Activated CD4-positive, alpha-beta memory T cell treated with anti-CD3 and anti-CD28 coated beads for 36 hours (primary cell): ENCODE measurements at places on chromosomes 2 and 18. TPM values are rescaled to one million over a fixed set of nuclear protein-coding genes. Genes with fewer than 3 reads are reported as not detected.

GRCh38 chr2:23363268-23363667, 21.7 kb upstream of the KLHL29 start:
- DNase-seq: no peak

- DNase-seq: no peak
These were observed at the start of gene RAPGEF4 for GRCh38 chr2:172735582-172736423. Gene RAPGEF4, plus strand, starts transcription at chr2:172735845. Its CDS starts 139 bp downstream, at chr2:172735984.

DNA sequence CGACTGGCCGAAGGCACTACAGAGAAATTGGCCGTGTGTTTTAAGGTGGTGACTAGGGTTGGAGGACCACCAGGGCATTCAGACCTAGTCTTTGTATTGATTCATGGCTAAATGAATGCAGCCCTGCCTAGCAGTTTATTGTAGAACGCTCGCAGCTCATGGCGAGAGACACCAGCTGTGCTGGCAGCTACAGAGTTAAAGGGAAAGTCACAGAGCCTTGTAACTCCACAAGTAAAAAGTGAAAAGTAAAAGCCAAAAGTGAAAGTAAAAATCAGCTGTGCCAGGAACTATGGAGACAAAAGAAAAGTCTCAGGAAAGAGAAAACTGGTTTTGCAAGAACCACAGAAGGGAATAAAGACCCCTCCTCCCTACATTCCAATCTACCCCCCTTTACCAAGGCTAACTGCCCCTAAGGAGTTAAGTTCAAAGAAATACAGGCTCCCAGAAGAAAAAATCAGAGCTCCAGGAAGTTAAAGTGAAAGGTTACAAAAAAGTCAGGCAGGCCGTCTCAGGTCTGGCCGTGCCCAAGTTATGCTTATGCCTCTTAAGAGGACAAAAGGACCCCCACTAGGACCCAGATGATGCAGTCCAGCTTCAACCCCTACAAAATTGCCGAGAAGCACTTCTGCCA, 46.4 kb upstream of the SELENOI start:
- peak; percentile 33 for DNase-seq

GRCh38 chr18:52334896-52335295, 5.1 kb upstream of the DCC start:
- DNase-seq: no peak

- no peak for DNase-seq
These were observed 197.7 kb downstream of the NAPG start for GRCh38 chr18:10723496-10723895.

- DNase-seq: no peak
These were observed 41.3 kb upstream of the PTMA start for GRCh38 chr2:231667096-231667427.

DNA sequence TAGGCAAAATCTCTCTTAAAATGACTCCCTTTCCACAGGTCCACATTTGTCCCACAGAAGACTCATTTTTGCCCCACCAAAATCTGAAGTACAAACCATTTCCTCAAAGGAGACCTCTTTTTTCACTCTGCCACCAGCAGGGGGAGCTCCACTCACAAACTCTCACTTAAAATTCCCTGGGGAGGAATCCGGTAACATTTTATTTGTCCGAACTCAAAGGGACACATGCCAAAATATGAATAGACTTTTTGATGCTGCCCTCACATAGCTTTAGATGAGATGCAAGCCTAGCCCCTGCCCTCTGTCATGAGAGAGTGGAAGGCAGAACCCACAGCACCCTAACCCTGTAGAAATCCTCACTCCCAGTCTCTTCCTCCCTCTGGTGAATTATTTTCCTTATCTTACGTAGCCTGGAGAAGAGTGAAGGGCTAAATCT, 57.1 kb downstream of the RMDN2 start:
- DNase-seq: peak; percentile 68

DNA sequence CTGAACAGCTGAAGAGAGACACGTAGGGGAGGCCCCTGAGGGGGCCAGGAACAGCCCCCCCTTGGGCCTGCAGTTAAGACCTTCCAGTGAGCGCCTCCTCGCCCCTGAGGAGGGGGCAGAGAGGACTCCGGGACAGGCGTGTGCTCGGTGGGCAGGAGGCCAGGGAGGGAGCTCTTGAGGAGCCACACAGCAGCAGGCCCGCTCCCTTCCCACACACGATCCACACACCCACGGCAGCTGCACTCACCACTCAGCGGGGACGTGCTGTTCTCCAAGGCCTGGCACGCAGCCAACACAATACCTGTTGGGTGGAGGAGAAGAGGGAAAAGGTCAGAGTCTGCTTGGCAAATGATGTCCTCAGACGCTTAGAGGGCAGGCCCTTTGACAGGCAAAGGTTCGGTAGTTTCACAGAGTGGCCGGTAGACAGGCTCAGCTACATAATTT, 39.0 kb downstream of the TGFA start:
- DNase-seq: no peak

DNA sequence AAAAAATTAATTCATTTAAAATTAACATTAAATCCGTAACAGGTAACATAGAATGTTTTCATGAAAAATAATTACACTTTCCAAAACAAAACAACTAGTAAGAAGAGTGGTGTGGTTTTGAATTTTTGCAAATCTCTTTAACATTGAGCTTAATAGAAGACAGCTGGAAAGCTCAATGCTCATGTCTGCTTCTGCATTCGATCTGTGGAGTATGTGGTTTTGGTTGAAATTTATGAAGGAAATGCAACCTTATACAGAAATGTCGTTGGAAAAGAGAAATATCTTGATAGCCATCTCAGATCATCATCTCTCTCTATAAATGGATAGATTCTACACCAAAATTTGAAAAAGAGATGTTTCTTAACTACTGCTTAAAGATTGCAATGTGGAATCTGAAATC, 17.3 kb upstream of the FHL2 start:
- DNase-seq: no peak

DNA sequence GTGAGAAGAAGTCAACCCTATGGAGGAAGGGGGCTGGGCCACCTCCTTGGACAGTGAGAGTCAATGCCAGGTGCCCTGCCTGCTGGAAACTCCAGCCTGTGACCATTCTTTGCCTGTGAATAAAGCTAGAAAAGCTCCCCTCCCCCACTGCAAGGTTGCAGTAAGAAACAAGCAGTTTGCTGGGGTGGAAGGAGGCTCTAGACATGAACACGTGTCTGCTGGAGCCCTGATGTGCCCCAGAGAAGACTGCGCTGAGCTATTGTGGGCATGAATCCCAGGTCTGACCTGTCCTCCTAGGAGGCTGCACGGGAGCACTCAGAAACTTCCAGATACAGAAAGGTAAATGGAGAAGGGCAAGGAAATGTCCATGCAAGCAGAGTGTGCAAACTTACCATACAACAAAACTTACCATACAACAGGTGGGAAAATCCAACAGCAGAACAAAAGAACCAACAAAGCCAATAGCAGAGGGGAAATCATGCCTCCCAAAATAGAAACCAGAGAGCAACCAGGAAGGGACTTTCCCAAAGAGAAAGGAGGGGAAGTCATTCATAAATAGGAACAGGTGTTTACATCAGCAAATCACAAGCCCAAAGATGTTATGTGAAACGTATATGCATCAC, 278.7 kb downstream of the BCL2 start:
- DNase-seq: peak; percentile 20

DNA sequence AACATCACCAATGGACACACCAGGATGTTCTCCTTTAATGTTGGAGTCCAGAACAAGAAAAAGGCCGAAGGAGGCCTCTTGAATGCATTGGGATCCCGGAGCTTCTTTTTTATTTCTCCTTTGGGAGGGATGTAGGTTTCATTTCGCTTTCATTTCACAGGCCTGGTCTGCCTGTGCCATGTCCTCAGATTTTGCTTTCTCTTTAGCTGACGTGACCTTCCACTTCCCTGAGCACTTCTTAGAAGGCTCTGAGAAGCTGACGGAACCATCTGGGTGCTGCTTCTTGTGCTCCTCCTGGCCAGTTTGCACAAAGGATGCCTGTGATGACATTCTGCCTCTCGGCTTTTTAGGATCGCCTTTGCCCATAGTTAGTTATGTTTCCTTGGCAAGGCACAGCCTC, 15.1 kb upstream of the MBOAT2 start:
- no peak for DNase-seq

DNA sequence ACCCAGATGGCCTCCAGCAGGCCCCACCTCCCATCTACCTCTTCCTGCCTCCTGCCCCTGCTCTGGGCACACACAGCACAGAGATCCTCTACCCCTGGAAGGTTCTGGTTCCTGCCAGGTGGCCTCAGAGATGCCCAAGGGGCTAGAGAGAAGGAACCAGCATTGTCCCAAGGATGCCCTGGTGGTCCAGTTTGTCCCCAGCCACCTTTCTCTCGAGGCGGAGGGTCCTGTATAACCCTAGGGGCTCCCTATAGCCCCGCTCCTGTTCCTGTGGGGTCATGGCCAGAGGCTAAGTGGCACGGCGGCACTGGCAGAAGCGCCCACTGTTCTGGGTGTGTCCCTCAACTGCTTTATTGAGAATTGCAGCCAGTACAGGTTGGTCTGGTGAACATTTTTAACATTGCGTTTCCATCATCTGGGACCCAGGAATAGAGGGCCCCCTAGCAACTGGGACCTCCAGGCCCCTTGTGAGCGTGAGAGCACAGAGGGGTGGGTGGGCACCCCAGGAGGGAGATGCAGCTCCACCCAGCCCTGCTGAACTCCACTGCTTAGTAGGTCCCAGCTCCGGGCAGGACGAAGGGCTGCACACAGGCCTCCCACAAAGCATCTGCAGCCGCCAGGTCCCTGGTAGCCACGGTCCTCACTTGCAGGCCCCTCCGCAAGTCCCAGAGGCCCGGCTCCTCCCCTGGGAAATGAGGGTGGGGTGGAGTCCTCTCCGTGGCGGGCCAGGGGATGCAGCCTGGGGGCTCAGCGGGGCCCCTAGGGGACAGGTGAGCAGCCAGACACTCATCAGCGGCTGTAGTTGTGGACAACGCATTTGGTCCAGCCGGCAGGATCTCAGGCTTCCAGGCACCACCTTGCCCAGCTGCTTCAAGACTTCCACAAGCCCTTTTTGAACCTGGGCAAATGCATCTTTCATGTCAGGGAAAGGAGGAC, 33.1 kb downstream of the GPC1 start:
- peak; percentile 2 for DNase-seq

DNA sequence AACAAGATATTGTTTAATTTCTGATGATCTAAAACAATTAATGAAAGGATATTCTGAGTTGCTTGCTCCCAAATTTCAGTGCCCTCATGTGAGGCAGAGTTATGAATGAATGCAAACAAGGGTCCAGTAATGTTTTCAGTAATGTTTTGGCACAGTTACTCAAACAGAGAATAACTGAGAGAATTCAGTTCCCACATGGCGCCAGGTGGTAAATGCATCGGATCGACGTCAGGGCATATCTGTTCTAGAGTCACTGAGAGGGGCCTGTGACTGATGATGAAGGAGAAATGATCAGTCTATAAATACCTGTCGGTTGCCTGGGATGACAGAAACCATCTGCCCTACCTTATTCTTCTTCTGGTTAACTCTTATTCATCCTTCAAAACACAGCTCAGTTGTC, 81.4 kb downstream of the KCNS3 start:
- no peak for DNase-seq

GRCh38 chr2:103402944-103403343, 641.1 kb downstream of the TMEM182 start:
- DNase-seq: no peak

GRCh38 chr2:218655751-218656150, 3.7 kb downstream of the ZNF142 start:
- no peak for DNase-seq

DNA sequence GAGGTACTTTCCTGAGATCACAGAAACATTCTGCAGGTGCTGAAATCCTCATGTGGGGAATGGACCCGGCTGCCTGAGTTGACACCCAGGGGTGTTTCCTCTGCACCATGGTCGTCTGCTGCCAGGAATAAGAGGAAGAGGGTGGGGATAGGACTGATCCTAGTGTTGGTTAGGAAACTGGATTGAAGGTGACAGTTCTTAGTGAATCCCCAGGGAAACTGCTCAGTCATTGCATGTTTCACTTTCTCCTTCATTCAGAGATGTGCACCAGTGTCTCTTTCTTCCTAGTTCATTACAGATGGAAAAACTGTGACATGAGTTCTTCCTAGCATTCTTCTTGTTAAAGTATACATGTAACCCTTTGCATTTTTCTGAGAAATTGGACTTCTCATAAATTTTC, 294.3 kb downstream of the PTGR3 start:
- DNase-seq: no peak

- no peak for DNase-seq
These were observed 47.1 kb upstream of the UBE2E3 start for GRCh38 chr2:180933332-180933731.

Gene LDLRAD4
- 28.4 TPM for total RNA-seq

Gene KLHL41
- not detected for total RNA-seq

Gene SP100
- total RNA-seq: 152 TPM

Gene PARD3B
- 0.07 TPM for total RNA-seq
